HCT116 (cell line): ENCODE measurements at places on chromosomes 5 and 9.

GRCh38 chr5:1189269-1189668 is 12.1 kb upstream of the SLC6A19 start:
- DNase-seq, result no peak

GRCh38 chr9:133437753-133438531 is 15.8 kb downstream of the ADAMTS13 start:
- no peak for DNase-seq

- DNase-seq, result no peak
Observed at GRCh38 chr5:122022966-122023365, 55.1 kb downstream of the LOX start.

- peak; percentile 42 for DNase-seq
Observed at GRCh38 chr9:113463418-113464285, at the start of gene RGS3. RGS3 (plus strand) TSS chr9:113463727; CDS start chr9:113463803, 76 bp downstream.

DNA sequence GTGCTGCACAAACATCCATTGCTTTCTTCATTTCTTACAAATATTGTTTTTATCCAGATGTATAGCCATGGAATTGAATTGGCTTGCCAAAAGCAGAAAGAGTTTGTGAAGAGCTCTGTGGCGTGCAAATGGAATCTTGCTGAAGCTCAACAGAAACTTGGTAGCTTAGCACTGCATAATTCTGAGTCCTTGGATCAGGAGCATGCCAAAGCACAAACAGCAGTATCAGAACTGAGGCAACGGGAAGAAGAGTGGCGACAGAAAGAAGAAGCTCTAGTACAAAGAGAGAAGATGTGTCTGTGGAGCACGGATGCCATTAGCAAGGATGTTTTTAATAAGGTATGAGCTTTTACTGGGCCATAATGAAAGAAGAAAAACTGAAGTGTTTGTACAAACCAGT is 5.5 kb downstream of the CDC37L1 start:
- DNase-seq, result no peak

GRCh38 chr5:150109921-150110320 is 23.6 kb upstream of the CSF1R start:
- DNase-seq, result peak; percentile 40

DNA sequence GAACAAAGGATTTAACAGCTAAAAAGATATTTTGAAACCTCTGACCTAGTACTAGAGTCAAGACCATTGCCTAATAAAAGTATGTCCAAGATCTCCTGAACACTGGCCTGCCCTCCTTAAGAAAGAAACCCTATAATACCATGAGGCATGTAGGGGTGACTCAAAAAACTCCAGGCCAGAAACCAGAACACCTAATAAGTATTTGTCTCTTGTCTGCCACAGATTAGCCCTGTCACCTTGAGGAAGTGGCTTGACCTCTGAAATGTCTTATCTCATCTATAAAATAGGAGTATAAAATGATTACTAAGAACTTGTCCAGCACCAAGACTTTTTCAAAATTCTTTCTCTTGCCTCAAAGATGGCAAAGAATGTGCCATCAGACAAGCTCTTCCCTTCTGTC is 125.5 kb upstream of the RASGRF2 start:
- no peak for DNase-seq

- no peak for DNase-seq
Observed at GRCh38 chr9:137975527-137975913, 97.9 kb downstream of the CACNA1B start.

GRCh38 chr5:77168161-77168878 is 42.2 kb upstream of the PDE8B start:
- DNase-seq, result no peak

DNA sequence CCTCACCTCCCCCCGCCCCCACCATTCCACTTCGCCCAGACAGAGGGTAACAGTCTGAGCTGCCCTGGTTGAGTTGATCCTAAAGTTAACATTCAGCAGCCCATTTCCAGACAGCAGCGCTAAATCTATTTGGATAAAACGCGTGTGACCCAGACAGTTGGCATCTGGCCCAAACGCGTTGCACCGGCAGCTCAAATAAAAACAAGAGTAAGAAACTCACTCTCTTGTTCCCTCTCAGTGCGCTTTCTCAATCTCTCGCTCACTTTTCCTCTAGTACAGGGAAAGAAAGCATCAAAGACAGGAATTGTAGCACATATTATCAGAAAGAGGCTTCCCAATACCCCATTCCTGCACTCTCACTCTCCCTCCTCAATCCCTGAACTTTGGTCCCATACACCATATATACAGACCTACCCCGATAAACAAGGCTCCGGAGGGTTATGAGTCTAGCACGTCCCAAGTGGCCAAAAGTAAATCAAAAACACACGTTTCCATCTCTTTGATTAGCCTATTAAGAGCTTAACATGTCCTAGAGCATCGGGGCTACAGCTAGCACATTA is 1.3 kb downstream of the ADAMTS6 start:
- DNase-seq, result no peak

DNA sequence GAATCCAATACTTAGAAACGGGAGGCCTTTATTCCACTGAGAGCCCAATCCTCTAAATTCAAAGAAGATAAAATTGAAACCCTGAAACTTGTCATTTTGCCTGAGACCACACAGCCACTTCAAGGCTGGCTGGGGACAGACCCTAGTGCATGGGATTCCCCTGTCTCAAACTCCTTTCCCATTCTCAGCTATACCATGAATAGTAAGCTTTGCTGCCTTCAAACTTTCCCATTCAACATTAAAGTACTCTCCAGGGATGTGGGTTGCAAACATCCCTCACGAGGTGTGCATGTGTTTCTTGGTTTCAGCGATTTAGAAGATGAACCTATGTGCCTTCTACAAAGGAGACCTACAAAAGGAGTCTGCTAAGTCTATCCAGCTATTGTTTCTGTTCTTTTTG is 64.6 kb downstream of the GABRB2 start:
- no peak for DNase-seq

DNA sequence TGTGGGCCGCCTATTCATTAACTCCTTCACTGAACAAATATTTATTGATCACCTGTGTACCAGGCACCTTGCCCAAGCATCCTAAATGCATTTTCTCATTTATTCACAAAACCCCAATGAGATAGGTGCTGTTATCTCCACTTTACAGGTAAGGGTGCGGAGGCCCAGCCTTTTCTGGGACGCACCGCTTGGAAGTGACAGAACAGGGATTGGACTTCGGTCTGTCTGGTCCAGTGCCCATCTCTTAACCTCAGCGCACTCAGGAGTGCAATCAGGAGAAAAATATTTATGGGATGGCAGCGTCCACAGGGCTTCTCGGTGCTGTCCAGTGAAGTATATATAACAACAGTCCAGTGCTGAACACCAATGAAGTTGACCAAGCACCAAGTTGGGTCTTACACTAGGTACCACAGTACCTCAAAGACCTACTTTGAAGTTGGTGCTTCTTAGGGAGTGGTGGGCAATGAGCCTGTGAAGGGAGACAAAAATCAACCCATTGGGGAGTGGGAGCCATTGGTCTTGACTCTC is 18.9 kb upstream of the GARNL3 start:
- DNase-seq, result no peak

DNA sequence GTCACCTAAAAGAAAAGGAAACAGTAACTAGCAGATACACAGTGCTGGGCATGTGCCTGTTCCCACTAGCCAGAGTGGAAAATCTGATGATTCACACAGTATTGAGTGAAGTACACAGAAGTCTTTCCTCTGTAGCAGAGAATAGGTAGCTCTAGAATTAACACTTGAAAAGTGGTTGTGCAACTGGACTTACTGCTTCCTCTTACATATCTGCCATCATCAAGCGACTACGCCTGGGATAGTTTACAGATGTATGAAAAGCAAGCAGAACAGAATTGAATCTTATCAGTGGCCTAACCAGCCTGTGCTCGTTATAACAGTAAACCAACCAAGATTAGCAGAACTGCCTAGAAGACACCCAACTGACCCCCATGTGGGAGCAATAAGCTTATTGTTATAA is 130.6 kb downstream of the DTWD2 start:
- no peak for DNase-seq

DNA sequence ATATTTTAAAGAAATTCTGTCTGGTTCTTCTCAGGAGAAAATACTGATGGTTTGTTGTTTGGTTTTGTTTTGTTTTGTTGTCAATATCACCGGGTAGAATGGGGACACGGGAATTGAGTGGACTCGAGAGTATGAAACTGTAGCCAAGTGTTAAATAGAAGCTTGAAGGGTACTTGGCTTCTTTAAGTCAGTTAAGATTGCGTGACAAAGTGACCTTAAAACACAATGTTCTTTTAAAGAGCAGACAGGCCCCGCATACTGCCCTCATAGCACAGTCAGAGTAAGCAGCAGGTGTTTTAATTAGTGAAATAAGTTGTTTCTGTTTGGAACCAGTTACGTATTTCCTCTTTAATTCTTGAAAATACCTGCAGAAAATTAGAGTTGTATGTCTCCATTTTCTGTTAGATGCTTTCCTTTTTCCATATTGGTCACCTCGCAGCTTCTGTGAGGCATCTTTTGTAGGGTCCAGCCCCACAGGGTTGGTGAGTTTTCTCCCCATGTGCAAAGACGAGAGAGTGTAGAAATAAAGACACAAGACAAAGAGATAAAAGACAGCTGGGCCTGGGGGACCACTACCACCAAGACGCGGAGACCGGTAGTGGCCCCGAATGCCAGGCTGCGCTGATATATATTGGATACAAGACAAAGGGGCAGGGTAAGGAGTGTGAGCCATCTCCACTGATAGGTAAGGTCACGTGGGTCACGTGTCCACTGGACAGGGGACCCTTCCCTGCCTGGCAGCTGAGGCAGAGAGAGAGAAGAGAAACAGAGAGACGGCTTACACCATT is 9.6 kb downstream of the TRIP13 start:
- DNase-seq, result no peak

- DNase-seq, result no peak
Observed at GRCh38 chr5:2111569-2112105, 228.9 kb upstream of the IRX4 start.

DNA sequence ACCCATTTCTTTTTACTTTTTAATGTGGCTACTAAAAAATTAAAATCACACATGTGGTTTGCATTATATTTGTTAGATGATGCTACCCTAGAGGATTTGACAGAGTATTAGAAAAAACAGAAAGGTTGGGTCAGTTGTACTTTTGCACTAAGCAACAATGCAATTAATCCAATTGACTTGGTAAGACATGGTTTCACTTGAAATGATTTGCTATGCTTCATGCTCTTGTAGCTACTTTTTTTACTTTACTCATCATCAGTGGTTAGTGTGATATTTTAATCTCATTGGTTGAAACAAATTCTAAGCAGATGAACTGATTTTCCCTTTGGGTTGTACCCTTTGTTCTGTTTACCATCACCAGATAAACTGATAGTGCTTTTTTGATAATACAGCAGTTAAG is 39.4 kb downstream of the HMHB1 start:
- DNase-seq, result no peak
